ENCODE measurements at places on chromosomes 13 and 19.

DNA sequence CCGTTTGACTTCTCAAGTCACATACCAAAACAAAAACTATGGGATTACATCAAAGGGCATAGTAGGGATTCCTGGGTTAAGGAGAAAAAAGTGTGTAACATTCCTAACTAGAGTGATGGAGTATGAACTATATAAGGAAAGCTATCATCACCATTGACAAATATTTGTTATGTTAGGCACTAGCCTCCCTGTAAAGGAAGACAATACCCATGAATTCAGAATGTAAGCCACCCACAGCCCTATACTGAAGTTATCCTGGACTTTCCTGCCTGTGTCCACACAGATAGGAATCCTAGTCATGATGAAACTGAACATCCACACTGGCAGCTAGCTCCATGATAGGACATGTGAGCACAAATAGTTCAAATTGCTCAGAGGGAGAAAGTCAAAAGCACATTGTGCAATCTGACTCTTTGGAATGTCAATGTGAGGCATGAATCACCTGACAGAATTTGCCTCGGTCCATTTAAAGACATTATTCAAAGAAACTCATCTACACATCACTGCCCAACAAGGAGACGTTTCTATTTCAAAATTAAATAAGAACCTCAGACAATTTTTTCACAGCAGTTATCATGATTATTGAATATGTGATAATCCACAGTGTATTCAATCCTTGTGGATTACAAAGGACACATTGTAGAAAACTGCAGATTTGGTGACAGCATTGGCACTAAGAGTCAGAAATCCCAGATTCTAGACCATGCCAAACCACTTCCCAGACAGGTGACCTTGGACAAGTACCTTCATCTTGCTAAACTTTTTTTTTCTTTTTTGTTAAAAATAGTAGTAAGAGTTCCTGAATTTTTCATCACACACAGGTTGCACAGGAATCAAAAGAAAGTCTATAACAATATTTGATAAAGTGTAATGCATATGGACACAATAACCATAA is 529.3 kb downstream of the IRS2 start:
- no peak for DNase-seq

DNA sequence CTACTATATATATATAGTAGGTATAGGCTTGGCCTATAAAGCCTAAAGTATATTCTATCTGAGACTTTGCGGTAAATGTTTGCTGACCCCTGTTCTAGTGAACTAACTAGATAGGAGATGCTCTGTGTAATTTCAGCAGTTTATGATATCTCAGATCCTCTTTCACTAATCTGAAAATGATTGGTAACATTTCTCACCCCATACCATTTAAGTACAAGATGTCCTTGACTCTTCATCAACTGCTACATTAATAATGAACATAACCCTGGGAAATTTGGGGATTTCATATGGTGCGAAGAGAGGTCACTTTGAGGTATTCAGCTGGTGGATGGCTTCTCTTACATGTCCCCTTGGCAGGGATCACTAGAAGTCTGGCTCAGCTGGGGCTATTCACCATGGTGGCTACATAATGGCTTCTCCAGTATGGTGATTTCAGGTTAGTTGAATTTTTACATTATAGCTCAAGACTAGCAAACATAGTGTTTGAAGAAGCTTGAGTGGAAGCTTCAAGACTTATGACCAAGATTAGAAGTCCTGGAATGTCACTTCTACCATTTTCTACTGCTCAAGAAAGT is 103.6 kb upstream of the MYCBP2 start:
- no peak for DNase-seq

- no peak for DNase-seq
Observed at GRCh38 chr19:3374369-3375112, 8.2 kb downstream of the NFIC start.

GRCh38 chr13:82693607-82694006 is 1188.7 kb downstream of the SLITRK1 start:
- DNase-seq: no peak

DNA sequence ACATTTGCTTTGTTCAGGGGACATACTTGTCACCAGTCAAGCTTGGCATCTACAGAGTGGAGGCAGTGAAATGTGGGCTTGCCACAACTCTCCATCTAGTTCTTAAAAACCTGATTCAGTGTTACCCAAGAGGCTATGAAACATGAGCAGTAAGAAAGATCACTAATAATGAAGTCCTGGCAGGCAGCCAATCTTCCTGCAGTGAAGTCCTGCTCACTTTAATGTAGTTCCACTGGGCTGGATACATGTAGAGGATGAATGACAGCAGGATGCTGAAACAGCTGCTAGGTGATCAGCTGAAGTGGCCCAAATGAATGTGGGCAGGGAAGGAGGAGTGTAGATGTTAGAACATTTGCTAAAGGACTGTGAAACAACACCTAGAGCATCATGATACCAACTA is 1213.1 kb downstream of the OLFM4 start:
- no peak for DNase-seq

GRCh38 chr19:52189735-52190486 is at the start of gene PPP2R1A:
TSS of gene PPP2R1A (plus strand) at chr19:52190052. CDS start at chr19:52190097, 45 bp downstream.
- DNase-seq: peak; percentile 97

DNA sequence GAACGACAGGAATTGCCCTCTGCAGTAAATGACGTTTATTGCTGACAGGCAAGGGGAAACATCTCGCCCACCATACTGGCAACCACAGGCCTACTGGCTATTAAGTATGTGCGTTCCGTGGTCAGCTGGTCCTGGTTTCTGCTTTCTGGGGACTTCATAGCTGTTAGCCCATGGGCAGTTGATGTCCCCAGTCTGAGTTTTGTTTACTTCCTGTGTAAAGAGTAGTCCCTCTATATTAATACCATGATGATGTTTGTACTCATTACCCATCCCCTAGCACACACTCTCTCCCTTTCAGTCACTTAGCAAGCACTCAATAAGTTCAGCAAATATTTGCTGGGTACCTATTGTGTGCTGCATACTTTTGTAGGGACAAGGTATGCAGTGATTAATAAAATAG is 6.5 kb upstream of the MIA start:
- DNase-seq: no peak

GRCh38 chr13:28432816-28433560 is 61.9 kb downstream of the FLT1 start:
- no peak for DNase-seq

DNA sequence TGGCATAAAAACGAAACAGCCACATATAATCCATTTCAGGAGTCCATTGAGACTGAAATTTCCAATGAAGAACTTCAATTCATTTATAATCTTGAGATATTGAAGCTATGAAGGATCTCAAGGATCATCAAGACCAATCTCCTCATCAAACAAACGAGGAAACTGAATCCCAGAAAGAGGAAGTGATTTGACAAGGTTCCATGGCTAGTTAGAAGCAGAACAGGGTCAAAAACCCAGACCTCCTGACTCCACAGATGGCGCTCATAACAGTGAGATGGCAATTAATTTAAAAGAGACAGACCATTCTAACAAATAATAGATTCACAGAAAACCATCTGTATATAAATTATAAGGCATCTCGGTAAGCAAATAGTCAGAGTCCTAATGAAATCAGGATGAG is 229.7 kb downstream of the KCTD12 start:
- no peak for DNase-seq
